Activated CD4-positive, alpha-beta T cell treated with anti-CD3 and anti-CD28 coated beads for 1 hour (primary cell): ENCODE measurements at places on chromosomes 13 and 19.

DNA sequence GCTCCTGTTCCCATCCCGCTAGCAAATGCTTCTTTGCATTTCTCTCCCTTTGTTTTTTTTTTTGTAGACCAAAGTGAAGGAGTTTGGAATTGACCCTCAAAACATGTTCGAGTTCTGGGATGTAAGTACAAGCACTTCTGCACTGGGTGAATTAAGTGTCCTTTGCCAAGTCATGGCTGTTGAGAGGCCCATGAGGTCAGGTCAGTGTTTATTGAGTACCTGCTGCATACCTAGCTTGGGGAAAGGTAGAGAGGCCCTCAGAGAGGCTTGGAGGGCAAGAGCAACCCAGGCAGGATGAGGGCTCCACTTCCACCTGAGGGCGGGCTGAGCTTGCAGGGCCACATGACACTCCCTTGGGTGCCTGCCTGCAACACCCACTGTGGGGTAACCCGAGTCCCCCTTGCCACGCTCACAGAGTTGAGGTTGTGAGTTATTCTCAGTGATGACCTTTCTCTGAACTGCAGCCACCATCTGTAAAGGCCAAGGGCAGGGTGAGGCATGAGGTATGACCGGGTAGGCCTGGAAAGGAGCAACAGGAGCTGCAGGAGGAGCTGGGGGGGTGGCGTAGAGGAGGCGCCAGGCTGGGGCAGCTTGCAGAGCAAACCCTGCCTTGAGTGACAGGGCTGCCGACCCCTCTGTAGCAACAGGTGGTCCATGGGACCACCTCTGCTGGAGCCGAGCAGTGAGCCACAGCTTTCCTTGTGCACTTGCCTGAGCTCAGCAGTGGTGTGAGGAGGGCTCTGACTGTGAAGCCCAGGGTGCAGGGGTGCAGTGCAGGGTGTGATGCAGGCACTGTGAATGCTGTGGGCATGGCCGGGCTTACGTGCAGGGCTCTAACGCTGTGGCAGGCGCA lies 16.6 kb downstream of the GPI start:
- DNase-seq, result no peak

GRCh38 chr13:31016342-31017325 lies 84.2 kb downstream of the TEX26 start:
- DNase-seq, result no peak

- no peak for DNase-seq
Measured at GRCh38 chr13:48258002-48258401, 25.0 kb downstream of the ITM2B start.

- peak; percentile 77 for DNase-seq
Measured at GRCh38 chr19:52048555-52049501, at the start of gene ZNF432. Gene ZNF432, minus strand, starts transcription at chr19:52048838. Its CDS starts 1,970 bp downstream, at chr19:52046868.

- no peak for DNase-seq
Measured at GRCh38 chr19:43362745-43363144, 9.3 kb downstream of the CD177 start.

- DNase-seq, result no peak
Measured at GRCh38 chr19:29383696-29384095, 142.1 kb upstream of the VSTM2B start.

DNA sequence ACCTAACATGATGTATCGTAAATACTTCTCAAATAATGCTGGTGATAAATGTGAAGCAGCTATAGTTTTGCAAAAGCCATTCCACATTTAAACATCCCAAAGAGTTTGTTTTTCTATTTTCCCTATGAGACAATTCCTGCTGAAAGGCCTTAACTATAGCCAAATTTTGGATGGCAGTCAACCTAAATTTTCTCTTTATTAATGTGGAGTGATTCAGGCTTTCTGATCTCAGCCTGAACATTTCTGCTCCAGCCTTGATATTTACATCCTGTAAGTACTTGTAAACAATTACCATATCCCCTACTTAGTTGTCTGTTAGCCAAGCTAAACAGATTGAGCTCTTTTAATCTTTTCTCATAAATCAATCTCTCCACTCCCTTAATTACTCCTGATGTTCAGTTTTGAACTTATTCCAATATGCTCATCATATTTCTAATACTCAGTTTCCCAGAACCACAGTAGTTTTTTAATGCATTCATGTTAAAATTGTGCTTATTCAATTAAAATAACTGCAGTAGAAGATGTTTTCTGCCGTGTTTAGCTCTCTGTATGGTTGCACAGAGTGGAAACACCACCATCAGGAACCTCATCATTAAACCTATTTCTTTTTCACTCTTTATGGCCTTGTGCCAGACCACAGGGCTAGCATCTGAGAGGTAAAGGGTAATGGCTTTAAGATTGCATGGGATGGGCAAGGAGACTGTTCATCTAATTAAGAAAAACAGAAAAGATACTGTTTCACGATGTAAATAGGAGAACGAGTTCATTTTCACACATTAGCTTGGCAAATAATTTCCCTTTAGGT lies 1235.2 kb upstream of the SLC10A2 start:
- DNase-seq, result no peak

- no peak for DNase-seq
Measured at GRCh38 chr19:33669376-33669775, 47.6 kb downstream of the CHST8 start.
